KBM-7 (cell line): ENCODE measurements at places on chromosomes 12 and 14.

DNA sequence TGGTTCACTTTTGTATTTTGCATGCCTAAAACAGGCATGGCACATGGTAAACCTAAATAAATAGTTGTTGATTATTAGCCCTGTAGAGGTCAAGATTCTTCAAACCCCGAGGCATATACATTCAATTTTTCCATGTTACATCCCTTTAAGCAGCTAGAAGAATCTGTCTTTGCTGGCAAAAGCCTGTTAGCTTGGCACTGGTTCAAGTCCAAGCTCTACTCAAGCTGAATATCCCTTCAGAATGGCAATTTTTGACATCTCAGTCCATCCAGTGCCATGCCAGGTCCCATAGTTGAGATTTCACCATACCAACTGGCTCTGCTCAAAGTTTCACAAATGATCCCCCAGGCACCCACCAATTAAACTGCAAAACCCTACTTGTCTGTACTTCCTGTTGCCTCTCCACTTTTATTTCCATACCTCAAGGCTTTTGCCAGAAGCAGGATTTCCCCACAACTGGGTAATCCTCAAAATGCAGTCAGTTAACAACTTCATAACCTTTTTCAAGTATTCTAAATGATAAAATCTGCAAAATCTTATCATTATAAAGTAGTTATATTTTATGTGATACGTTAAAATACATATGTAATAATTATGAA, 9.0 kb upstream of the DCN start:
- no peak for DNase-seq

DNA sequence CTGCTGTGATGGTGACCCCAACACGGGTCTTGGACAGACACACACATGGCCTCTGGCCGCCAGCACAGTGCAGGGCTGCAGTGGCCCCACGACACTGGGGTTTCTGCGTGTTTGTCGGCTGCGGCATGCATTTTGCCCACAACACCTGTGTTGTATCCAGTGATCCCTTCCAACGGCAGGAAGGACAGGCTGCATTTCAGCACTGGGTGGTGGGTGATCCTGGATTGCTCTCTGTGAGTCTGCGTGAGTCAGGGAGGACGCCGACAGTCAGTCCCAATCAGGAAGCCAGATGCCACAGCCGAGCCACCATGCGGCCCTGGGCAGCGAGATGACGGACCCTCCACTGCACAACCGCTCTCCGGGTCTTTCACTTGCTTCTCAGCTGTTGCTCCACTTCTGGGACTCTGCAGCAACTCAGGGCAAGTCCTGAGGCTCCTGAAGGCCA, 20.6 kb downstream of the LRTM2 start:
- no peak for DNase-seq

DNA sequence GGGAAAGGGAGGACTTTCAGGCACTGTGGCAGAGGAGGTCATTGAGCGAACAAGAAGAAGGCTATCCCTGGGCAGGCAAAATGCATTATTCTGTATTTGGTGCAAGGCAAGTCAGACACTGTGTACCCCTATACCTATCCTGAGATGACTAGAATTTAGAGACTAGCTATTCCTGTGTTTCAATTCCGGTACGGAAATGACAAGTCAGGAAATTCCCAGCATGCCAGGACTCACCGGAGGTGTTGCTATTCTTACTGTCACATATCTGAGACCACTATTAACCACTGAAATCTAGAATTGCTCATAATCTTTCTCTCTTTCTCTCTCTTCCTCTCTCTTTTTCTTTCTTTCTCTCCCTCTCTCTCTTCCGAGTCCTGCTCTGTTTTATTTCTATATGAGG, 297.1 kb downstream of the PDZRN4 start:
- DNase-seq, result no peak

- peak; percentile 15 for DNase-seq
These were observed 250.1 kb upstream of the CAND1 start for GRCh38 chr12:67019070-67019469.

GRCh38 chr12:60333461-60333860, 737.6 kb downstream of the SLC16A7 start:
- no peak for DNase-seq

DNA sequence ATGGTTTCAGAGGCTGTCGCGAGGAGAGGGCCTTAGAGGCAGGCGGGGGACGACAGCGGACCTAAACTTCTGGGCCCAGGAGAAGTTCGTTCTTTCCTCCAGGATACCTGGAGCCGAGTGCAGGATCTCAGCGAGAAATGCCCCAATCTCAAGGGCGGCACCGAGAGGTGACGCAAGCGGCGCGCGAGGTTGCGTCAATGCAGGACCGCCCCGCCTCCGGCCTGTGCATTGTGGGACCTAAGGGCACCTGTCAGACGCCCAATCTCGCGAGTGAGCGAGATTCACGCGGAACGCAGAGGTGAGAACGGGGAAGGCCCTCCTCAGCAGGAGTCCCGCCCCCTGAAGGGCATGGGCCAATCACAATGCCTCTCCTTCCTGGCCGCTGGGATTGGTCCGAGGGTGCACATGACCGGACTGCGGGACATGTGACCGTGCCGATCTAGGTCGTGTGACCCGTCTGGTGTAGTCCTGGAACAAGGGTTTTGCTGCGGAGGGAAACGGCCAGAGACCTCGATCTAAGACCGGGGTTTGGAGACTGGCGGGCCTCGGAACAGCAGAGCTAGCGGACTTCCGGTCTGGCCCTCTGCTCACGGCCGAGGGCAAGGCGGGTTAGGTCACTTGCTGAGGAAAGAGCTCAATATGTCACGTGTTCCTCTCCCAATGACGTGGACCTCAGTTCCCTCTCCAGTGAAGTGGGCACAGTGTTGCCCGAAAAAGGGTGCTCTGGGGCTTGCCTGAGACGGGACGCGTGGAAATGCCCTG, 16.3 kb upstream of the DYNC1H1 start:
- DNase-seq, result peak; percentile 100

DNA sequence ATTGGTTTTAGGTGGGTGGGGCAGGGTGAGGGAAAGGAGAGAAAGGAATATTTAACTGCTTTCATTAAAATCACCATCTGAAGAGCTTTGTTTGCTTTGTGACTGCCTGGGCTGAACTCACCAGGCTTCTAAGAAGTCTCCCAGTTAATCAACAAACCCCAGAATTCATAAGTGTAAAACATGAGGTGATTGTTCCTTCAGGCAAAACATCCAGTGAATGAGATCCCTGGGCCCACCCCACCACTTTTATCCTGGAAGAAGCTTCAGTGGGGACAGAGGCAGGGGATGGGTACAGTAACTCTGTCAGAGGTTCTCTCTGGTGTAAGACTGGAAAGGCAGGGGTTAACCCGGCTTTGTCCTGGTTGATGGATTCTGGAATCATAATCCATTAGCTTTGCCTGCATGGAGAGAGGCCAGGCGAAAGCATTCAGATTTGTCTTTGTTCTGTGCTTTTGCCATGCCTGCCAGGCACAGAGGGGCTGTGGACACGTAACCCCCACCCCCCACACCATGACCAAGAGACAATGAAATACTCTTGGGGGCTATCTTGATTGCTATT, 16.7 kb downstream of the PDE1B start:
- DNase-seq, result no peak

DNA sequence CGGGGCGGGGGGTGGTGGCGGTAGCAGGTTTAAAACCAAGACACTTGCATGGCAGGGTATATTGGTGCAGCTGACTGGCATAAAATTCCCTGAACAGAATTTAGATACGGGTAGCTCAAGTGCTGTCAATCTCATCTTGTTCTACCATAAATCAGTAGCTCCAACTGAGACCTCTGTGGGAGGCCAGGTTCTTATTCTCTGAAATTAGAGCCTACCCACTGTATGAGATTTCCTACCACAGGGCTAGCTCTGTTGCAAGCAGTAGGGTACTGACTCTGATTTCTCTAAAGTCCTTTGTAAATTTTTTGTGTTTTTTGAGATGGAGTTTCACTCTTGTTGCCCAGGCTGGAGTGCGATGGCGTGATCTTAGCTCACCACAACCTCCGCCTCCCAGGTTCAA, 3.3 kb upstream of the RPLP0 start:
- DNase-seq, result no peak

DNA sequence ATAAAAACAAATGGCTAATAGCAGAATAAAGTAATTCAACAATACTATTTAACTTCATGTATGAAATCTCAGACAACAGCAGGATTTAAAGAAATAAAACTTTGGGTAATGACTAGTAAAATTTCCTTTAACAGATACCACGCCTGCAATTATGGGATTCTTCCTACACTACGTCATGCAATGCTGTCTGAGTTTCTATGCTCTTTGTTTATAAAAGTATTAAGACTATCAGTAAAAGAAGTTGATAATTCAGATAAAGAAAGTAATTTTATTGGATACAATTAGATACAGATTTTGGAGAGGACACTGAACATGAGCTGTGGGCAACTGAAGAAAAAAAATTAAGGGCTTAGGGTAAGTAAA, 308.4 kb upstream of the LRFN5 start:
- no peak for DNase-seq

DNA sequence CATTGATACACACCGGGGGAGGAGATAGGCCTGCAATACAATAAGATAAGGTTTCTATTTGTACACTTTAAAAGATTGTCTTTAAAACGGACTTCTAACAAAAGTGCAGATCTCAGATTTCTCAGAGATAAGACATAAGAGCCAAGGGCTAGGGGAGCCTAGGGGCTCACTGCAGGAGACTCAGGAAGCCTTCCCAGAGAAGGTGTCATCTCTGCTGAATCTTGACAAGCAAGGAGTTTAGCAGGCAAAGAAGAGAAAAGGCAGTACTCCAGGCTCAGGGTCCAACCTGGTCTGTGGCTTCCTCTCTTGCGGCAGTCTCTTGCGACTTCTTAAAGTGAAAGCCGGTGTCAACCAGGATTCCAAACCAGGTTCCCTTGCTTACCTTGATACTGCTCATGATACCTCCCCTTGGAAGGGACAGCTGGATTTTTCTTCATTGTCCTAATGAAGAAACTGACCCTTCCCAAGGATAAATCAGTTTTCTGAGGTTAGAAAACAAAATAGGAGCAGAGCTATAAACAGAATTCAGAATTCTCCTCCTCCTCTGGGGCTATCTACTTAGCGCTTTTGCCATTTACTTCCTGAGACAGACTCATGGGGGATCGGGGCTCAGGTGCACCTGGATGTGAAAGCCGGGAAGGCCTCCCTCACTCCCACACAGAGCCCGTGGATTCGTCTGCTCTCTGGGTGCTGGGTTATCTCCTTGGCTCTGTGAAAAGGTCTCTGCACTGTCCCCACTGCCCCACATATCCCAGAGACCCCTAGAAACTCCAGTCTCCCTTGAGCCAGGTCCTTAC, 1.7 kb upstream of the SCNN1A start:
- DNase-seq, result no peak
